ENCODE measurements at places on chromosomes 13 and 19. TPM values are rescaled to one million over a fixed set of nuclear protein-coding genes. Genes with fewer than 3 reads are reported as not detected.

DNA sequence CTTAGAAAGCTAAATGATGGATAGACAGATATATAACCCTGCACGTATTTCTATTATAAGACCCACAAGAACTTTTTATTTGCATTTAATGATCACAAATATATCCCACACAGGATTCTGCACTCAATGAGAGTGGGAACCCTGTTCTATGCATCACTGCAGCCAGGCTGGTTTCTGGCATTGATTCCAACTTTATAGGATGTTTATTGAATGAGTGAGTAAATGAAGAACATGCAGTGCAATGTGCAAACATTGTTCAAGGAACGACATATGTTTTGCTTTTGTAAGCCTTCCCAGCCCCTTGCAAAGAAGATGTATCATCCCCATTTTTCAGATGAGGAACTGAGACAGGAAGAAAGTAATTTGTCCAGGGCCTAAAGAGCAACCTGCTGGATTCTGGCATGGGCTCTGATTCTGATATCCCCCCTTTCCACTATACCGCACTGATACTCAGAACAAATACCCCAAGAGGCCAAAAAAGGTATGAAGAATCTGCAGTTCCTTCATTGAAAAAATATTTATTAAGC, 246.3 kb downstream of the LACC1 start:
- DNase-seq, result no peak

ETV2 gene
- polyA plus RNA-seq, result 2.2 TPM

MUC16 gene
- polyA plus RNA-seq, result not detected

PRSS57 gene
- 0.64 TPM for polyA plus RNA-seq

DNA sequence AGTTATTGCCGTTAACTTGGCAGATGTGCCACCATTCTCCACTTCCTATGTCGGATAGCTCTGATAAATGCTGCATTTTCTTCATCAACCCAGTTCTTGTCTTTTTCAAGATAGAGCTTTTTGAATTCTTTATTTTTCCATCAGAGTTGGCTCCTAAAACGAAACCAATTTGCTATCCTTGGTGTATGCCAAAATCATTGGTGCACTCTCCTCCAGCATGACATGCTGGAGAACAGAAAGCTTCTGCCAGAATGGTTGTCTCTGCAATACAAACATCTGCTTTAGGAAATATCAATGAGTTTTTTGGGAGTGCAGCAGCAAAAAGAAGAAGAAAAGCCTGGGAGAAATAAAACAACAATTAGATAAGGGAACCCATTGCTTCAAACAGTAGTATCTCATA, 124.2 kb downstream of the CDK8 start:
- no peak for DNase-seq

ATG4D gene
- 23.5 TPM for polyA plus RNA-seq
